ENCODE measurements at places on chromosomes 6 and 20.
A peak's percentile ranks its signal among the peaks of the same experiment; 100 is the strongest.

DNA sequence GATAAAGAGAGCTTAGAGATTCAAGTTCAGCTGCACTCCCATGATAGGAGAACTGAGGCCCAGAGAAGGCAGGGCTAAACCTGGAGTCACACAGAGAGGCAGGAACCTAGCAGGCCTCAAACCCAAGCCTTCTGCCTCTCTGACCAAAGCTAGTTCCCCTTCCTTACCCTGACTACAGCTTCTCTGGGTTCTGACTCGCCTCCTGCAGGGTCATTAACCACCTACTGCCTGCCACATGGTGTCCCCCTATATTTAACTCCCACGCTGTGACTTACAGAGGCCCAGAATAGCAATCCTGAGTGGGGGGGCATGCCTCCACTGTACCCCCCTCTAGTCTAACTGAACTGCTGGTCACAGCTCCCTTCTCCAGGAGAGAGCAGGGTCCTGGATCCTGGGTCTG is 84.1 kb downstream of the DLGAP4 start:
- no peak for DNase-seq

- DNase-seq, result no peak
Observed at GRCh38 chr6:108687921-108688320, 127.2 kb downstream of the FOXO3 start.

- DNase-seq, result no peak
Observed at GRCh38 chr6:157203312-157203744, 120.0 kb downstream of the TMEM242 start.

DNA sequence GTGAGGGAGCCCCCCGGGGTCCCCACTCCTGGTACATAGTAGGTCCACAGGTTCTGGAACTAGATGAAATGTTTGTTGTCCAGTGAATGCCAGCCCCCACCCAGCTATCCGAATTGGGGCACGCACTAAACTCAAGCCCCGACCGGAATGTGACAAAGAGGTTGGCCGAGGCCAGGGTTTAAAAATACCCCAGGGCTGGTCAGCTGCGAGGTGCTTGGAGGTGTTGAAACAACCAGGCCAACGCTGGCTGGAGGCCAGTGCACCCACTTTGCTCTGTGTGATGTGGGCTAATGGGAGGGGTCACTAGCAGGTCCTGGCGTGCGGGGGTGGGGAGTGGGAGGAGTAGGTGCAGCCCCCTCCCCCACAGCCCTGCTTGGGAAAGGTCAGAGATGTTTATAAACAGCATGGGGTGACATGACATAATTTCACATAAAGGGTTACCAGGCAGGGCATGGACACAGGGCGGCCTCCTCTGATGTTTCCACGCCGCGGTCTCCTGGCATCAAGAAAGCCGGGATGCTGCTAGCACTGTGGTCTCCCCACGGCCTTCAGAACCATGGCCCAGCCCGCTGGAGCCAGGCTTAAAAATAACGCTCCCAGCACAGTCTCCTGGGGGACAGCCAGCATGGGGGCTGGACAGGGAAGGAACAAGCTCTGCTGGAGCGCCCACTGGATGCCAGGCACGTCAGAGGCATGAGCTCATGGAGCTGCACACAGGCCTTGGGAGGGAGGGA is 111.2 kb upstream of the PTPN1 start:
- DNase-seq, result no peak

GRCh38 chr20:6169251-6169650 is 46.4 kb upstream of the FERMT1 start:
- no peak for DNase-seq

- peak; percentile 52 for DNase-seq
Observed at GRCh38 chr20:13119583-13119982, 101.5 kb upstream of the ISM1 start.

GRCh38 chr6:5174244-5174643 is 86.5 kb downstream of the LYRM4 start:
- DNase-seq, result no peak

DNA sequence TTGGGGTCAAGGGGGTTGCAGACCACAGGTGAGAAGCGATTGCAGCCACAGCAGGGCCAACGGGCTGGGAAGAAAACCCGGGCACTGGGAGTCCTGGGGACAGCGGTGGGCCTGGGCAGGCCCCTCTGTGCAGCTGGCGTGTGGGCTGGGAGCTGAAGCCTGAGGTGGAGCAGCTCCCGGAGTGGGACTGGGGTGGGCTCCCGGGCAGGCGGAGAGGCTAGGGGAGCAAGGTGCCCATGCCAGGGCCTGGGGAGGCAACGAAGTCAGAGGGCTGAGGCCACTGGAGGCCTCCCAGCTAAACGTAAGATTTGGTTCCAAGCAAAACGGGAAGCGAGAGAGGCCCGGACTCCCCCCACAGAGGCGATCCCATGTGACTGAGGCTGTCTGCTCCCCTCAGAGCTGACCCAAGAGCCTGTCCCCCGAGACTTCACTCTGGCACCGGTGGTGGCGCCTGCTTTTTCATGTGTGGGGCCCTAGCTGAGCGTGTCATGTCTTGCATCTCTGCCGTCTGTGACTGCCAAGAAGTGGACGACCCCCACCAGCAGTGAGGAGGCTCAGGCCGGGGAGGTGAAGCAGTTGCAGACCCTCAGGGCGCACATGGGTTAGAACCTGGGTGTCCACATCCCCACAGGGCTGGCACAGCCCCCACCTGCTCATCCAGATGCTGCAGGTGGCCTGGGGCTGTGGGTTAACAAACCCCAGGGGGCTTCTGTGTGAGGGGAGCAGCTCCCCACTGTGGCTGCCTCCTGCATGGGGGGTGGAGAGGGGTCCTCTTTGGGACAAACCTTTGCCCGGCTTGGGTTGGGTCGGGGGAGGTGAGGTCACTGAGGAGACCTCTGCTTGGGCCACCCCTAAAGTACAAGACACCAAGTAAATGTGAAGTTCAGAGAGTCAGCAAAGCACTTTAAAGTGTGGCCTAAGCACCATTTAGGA is 212.3 kb downstream of the TAF4 start:
- DNase-seq, result no peak

- peak; percentile 34 for DNase-seq
Observed at GRCh38 chr20:59137532-59137931, 26.1 kb upstream of the ZNF831 start.

- no peak for DNase-seq
Observed at GRCh38 chr6:8177721-8178120, 75.4 kb upstream of the EEF1E1 start.

GRCh38 chr6:155240905-155241600 is 22.8 kb upstream of the CLDN20 start:
- DNase-seq, result no peak

- no peak for DNase-seq
Observed at GRCh38 chr6:26401389-26401986, 587 bp upstream of the BTN3A1 start.

DNA sequence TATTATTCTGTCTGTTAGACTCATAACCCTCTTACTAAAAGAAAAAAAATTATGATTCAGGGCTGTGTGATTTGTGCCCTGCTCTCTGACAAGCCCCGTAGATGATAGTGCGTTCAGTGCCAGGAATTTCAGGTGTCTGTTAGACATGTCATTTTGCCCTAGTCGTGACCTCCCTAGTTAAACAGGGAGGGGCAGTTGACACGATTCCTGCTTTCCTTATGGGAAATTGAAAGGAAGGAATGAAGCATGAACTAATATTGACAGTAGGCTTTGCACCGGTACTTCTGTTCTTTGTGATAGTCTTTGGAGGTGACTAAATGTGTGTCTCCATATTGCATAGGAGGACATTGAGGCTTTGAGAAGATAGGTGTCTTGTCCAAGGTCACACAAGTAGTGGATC is 26.3 kb downstream of the RPRD1B start:
- DNase-seq, result no peak

DNA sequence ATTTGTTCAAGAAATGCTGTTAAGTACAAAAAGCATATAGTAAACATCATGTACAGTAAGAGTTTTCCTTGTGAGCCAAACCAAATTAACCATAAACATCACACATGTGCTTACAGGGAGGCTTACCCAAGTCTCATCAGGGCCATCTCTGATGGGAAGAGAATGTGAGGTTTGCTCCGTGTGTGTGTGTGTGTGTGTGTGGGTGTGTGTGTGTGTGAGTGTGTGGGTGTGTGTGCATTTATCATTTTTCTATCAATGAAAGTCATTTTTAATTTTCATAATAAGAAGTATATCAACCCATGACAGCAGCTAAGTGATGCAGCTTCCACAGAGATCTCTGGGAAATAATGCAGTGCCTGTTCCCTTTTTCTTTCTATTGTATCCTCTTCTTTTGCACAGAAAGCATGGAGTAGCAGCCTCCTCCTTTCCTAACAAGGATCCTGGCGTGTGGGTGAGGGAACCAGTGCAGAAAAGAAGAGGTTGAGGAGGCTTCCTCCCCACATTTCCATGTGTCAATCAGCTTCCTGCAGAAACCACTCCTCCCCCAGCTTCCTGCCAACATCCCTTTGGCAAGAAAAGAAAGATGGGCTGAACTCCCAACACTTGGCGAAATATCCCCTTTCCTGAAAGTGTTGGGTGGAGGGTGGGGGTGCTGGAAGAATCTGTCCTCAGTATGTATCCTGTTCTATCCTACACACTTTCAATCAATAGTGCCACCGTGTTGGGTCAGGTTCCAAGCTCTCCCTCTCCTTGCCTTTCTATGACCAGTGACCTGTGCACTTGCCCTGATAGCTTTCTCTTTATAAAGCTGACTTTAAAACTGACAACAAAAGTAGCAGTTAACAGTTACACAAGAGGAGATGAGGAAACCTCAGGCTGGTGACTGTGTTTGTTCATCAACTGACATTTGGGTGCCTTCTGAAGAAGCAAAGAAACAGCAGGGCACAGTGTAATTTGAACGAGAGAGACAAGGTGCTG is 251.8 kb upstream of the CITED2 start:
- DNase-seq, result no peak

GRCh38 chr6:134921721-134922261 is 28.1 kb downstream of the ALDH8A1 start:
- no peak for DNase-seq

GRCh38 chr6:36430351-36430750 is 12.3 kb downstream of the PXT1 start:
- no peak for DNase-seq

GRCh38 chr6:69663215-69663614 is 133.6 kb downstream of the LMBRD1 start:
- peak; percentile 1 for DNase-seq

GRCh38 chr6:54655162-54655561 is 191.4 kb upstream of the FAM83B start:
- no peak for DNase-seq

DNA sequence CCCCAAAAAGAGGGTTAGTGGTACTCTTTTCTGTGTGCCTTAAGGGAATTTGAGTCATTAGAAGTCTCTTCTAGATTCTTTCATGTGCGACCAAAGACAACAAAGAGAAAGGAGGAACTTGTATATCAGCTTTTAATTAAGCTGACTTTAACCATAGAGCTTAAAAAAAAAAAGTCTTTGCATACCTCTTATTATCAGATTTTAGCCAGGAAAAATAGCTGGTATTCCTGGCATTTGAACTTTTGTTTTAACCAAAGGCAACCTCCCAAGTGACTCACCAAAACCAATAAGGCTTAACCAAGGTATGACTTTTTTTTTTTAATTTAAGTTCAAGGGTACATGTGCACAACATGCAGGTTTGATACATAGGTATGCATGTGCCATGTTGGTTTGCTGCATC is 375.0 kb downstream of the CDC5L start:
- no peak for DNase-seq

DNA sequence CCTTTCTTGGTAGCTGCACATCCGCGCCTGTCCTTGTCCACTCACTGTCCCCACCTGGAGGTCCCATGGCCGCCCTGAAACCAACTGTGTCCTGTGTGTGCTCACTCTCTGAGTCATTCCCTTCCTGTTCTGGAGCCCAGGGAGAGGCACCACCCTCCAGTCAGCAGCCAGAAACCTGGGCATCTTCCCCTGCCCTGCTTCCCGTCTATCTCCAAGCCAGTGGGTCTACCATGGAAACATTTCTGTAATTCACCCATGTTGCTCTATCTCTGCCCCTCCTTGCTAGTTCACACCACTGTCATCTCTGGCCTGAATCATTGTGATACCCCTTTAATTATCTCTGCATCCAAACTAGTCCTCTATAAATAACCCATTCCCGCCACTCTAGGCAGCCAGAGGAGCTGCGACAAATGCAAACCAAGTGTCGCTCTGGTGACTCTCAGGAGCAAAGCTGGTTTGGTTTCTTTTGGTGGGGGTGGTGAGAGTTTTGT is 28.8 kb upstream of the SYNJ2 start:
- no peak for DNase-seq

DNA sequence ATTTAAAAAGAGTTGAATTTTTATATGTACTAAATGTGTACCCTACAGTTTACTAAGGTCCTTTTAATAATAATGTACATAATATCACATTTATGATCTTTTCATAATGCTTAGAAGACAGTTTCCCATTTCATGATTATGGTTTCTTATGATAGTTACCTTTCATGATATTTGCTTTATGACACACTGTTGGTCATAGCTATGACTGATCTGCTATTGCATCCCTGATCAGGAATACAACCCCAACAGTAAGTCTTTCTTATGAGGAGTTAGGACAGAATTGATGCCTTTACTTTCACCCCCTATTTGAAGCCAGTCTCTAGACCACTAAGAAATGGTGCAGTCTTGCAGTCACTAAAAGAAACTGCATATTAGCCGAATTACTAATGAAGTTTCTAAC is 31.0 kb downstream of the LCA5 start:
- no peak for DNase-seq

GRCh38 chr6:81241126-81242041 is 511.1 kb downstream of the TENT5A start:
- peak; percentile 4 for DNase-seq

DNA sequence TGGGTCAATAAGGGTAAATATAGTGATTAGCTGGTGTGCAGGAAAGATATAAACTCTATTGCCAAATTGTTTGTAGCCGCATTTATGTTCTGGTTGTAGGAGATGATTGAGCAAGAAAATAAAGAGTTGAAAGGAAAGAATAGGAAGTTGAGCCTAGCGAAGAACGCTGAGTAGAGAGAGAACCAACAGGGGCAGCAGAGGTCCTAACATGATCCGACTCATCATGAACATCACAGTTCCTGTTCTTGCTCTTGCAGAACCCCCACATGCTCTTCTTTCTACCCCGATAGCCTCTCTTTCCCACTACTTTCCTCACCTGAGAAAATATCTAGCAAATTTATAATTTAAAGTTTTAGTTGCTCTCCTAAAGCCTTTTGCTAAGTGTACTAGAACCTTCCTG is 9.9 kb upstream of the ID4 start:
- no peak for DNase-seq

DNA sequence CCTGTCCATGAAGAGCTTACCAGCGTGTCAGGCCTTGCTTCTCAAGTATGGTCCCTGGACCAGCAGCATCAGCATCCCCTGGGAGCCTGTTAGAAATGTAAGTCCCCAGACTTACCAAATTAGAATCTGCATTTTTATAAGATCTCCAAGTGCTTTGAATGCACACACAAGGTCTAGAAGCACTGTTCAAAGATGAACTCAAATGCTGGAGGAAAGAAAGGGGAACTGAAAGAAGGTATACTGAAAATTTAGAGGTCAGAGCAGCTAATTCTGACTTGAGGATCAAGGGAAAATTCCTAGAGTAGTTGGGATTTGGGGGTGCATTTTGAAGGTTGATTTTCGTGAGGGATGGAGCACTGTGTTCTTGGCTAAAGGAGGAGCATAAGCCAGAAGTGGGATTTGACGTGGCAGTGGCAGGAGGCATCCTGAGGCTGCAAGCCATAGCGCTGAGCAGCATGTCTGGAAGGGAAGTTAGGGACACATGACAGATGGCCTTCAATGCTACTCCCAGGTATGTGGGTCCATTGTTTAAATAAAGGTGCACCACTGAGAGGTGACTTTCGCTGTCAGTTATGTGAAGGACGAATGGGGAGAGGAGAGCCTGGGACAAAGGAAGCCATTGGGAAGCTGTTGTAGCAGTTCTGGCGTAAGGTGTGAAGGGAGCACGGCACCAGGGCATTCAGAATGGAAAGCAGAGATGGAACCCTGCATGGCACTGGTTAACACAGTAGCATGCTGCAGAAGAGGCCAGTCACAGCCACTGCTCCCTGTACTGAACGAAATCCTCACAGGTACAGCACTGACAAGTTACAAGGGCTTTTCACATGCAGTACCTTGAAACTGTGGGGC is 36.2 kb downstream of the ARMC2 start:
- DNase-seq, result no peak
